Stimulated activated naive B cell treated with anti-CD40 and anti-IgM and Interleukin-4, amounts not matched to agents 10 μg/mL and 1 μg/mL and 100 μg/mL, for 72 hours (primary cell): ENCODE measurements at places on chromosomes 7 and 10.

GRCh38 chr7:5597772-5598171 lies 174.1 kb upstream of the TNRC18 start:
- no peak for DNase-seq

GRCh38 chr7:23096518-23097290 lies 8.9 kb upstream of the KLHL7 start:
- no peak for DNase-seq

GRCh38 chr7:94649450-94649849 lies 6.5 kb downstream of the SGCE start:
- no peak for DNase-seq

GRCh38 chr10:51119441-51119840 lies 45.2 kb downstream of the PRKG1 start:
- no peak for DNase-seq

GRCh38 chr10:96587264-96588059 lies 650 bp upstream of the TM9SF3 start:
- DNase-seq, result no peak

GRCh38 chr7:151482883-151483710 lies 36.6 kb downstream of the RHEB start:
- DNase-seq, result no peak

- DNase-seq, result no peak
Measured at GRCh38 chr7:155062411-155062810, 7.7 kb upstream of the HTR5A start.

- DNase-seq, result no peak
Measured at GRCh38 chr10:11018855-11019631, 1.4 kb downstream of the CELF2 start.

DNA sequence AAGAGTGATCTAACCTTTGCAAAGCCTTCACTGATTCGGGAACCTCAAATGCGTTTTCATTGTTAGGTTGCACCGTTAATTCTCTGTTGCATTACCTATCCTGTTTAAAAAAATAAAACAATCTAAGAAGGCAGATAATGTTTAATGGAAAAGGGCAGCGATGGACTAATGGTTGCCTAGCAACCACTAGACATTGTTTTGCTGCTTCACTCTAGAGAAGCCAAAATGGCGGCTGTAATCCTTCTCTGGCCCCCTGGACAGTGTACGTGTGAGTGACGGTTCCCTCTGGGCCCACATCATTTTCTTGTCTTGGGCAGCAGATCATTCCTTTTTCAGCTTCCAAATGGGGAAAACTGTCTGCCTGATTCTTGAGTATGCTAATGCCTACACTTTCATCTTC lies 43.3 kb downstream of the FAM204A start:
- no peak for DNase-seq
